ENCODE measurements at places on chromosomes 4 and X. TPM values are rescaled to one million over a fixed set of nuclear protein-coding genes. Genes with fewer than 3 reads are reported as not detected.

GRCh38 chrX:108033890-108034289 is 11.0 kb upstream of the VSIG1 start:
- DNase-seq = no peak

- DNase-seq = no peak
These were observed 1235.5 kb upstream of the TENM3 start for GRCh38 chr4:181007751-181008150.

GRCh38 chrX:78753571-78753970 is 6.1 kb downstream of the LPAR4 start:
- no peak for DNase-seq

The RIBC1 gene
- total RNA-seq = 0.99 TPM

DNA sequence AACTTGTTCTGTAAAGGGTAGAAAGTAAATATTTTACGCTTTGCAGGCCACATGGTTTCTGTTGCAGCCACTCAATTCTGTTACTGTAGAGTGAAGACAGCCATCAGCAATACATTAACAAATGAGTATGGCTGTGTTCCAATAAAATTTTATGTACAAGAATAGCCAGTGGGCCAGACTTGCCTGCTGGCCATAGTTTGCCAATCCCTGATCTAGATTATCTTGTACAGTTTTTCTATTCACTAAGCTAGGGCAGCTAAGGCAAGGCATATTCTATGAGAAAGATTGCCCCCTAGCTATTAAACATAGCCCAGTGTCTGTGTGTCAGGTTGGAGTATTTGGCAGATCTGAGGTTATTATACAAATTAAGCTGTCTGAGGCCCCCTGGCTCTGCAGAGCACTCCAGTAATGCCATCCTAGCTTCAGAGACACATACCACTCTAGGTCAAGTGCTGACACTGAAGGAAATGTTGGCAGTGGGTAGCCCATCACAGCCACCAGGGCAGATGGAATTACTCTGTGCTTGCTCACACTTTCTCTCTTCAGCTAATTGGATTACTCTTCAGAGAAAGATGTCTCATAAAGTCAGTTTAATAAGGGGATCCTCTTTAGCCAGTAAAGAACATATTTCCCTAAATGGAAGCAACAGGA is 40.7 kb downstream of the MTTP start:
- DNase-seq = no peak

The GPR173 gene
- 8.5 TPM for total RNA-seq

GRCh38 chrX:3191201-3191600 is 149.9 kb downstream of the ARSF start:
- DNase-seq = no peak

DNA sequence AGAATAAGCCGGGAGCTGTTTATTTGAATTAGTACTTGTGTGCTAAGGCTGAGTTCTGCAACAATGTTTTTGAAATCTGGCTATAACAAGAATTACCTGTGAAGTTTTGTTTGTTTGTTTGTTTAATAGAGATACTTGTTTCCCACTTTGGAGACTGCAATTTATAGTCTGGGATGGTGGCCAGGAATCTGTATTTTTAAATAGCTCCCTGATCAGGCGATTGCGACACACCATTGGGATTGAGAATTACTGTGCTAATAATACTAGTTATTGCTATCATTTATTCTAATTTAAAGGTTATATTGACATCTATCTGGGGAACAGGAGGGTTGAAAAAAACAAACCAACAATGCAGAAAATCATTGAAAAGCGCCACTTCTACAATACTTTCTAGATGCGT is 951.6 kb upstream of the TENM3 start:
- DNase-seq = no peak

DNA sequence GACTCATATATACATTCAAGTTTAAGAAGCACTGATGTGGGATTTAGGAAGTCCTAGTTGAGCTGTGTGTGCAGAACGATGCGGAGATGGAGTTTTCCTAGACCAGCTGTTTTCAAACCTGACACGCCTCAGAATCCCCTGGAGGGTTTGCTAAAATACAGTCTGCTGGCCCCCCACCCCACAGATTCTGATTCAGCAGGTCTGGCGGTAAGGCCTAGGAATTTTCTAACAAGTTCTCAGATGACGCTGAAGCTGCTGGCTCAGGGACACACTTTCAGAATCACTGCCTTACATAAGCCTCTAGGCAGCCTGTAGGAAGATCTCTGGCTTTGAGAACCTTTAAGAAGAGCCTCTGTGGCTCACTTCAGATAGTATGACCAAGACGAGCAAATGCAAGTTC is 73.1 kb downstream of the PHEX start:
- no peak for DNase-seq

- DNase-seq = no peak
These were observed 1063.8 kb upstream of the INTU start for GRCh38 chr4:126568652-126569570.

GRCh38 chrX:23854122-23854521 is 53.6 kb downstream of the APOO start:
- DNase-seq = no peak

The LPAR4 gene
- 3.6 TPM for total RNA-seq

GRCh38 chr4:32010221-32010620 is 1290.1 kb downstream of the PCDH7 start:
- DNase-seq = no peak

GRCh38 chr4:111066447-111066846 is 443.6 kb upstream of the PITX2 start:
- no peak for DNase-seq

DNA sequence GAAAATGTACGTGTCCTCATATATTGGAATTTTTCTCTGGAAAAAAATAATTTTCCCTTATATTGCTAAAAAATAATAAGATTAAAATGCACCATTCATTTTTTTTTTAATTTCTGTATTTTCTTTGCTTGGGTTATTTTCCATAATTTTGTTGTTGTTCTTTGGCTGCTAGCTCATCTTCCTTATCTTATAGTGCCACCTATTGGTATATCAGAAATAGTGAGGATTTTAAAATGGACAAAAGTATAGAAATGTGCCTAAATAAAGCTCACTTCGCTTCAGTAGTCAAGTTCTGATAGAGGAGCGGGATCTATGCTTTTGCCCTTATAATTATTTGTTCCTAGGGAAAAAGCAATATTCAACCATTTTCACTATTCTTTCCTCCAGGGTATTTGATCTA is 134.8 kb downstream of the NAP1L3 start:
- no peak for DNase-seq

- no peak for DNase-seq
These were observed 16.8 kb upstream of the ZCCHC13 start for GRCh38 chrX:74286950-74287740.

Measured in chondrocyte (in vitro differentiated cells).